ENCODE measurements at places on chromosomes 7 and 10. TPM values are rescaled to one million over a fixed set of nuclear protein-coding genes. Genes with fewer than 3 reads are reported as not detected.

DNA sequence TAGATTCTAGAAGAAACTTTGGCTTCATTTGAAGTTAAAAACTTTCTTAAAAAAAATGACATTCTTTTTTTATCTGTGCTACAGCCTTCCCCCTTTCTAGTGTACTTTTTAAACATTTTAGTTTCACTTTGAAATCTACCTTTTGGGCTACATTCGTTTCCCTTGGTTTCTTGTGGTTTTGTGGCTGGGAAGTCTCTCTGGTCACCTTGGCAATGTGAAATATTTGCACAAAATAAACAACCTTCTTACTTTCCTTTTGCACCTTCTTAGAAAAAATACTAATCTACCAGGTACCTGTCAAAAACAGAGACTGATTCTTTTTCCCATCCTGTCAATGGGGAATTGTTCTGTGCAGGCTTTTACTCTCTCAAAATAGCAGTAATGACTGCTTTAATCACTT lies 350.2 kb downstream of the GATA3 start:
- DNase-seq = peak; percentile 62

DNA sequence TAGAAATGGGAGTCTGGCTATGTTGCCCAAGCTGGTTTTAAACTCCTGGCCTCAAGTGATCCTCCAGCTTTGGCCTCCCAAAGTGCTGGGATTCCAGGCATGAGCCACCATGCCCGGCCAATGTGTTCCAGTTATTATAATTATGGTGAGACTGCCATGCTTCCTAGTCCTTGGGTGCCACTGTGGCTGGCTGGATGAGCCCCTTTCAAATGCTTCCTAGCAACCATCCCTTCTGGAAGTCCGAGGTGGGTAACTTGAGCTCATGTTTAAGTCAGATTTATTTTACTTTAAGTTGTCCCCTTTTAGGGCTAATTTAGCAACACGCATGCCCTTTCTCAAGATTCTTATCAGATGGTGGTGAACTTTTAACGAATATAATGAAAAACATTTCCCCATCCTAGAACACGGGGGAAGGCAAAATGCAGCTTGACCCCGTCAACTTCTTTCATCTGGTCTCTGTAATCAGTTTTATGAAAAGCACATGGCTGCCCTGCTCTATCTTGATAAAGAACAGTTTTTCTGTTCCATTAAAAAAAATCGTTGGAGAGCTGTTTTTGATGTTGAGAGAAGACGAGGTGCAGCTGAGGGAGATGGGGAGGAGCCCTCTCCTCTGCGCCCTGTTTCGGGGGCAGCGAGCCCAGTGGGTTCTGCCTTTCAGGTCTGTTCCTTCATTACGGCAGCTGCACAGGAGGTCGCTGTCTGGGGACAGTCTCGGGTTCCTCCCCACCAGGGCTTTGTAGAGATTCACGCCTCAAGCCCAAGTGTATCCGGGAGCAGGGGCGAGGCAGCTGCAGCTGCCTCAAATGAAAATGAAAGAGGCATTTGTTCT lies 61.0 kb upstream of the MKI67 start:
- DNase-seq = peak; percentile 54

Gene HTRA1
- not detected for total RNA-seq

DNA sequence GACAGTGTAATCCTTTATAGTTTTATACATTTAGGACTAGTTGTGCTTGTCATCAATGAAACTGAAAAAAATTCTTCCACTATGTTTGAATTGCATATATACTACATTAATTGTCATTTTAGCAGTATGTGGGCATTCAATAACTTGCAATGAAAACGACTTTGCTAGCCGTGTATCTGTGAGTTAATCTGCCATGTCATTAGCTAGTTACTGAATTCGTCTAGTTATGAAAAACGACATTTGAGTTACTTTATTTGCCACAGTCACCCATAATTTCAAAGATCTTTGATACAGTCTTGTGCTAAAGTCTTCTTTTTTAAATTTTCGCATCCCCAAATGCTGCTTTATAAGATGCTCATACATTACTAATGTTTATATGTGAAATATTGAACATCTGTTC lies 18.3 kb upstream of the SMC3 start:
- no peak for DNase-seq

DNA sequence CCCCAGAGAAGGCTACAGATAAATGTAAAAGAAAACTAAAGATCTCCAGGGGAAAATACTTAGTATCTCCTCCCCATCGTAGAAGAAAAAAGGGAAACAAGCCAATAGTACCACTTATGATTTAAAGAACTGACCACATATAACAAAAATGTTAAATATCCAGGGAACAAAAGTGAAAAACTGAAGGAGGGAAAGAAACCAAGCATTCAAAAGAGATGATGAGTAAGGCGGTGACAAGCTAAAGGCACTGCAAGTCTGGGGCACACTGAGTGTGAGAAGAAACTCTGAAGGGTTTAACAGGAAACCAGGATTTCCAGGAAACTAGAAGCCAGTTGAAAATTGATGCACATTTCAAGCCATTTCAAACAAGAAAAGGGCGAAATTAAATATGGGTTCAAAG lies 226.3 kb downstream of the AHR start:
- no peak for DNase-seq

DNA sequence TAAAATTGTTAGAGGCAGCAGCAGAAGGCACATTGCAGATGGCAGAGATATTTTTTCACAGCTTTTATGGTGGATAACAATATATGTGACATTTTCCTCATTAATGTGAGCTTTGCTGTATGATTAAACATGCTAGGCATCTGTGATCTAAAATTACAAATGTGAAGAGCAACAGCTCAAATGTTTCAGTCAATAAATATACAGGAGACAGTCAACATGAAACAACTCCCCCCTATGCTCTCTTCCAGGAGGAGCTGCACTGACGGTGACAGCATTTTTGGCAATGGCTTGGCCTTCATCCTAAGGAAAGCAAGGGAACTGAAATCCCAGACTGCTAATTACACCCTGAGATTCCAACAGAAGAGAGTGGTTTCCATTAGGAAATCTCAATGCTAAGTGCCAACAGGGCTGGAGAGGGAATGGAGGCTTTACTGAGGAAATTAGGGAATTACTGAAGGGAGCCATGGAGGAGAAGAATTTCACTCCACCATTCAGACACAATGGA lies 51.4 kb upstream of the GRB10 start:
- no peak for DNase-seq
